DMS79 (cell line): ENCODE measurements at places on chromosomes 11 and 22.

DNA sequence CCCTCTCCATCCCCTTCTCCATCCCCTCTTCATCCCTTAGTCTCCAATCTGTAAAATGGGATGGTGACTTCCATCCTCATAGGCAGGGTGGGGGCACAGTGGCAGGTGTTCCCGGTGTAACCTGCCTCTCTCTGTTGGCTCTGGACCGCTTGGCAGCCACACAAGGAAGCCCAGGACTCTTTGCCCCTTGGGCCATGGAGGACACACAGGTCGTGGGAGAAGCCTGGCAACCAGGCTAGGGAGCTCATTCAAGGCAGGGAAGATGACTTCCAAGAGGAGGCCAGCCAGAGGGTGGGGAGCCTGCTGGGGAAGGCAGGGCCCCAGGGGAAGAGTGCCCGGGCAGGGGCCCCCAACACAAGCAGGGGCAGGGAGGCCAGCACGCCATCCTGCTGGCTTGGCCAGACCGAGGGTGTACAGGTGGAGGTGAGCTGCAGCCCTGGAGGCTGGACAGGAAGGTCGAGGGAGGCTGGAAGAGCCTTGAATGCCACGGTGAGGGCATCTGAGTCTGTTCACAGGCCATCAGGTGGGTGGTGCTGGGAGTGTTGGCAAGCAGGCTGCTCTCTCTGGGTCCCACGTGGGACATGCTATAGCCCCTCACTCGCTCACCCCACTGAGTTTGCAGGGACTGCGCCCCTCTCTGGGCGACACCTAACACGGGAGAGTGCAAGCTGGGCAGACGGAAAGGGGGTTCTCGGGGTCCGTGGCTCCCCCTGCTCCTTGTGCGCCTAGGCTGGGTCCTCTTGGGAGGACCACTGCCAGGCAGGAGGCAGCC, 15.5 kb upstream of the CTSD start:
- no peak for DNase-seq

GRCh38 chr22:43471606-43472135, 59.9 kb downstream of the MPPED1 start:
- DNase-seq, result no peak

- no peak for DNase-seq
These were observed 2392.8 kb upstream of the RAG2 start for GRCh38 chr11:38990841-38991240.

DNA sequence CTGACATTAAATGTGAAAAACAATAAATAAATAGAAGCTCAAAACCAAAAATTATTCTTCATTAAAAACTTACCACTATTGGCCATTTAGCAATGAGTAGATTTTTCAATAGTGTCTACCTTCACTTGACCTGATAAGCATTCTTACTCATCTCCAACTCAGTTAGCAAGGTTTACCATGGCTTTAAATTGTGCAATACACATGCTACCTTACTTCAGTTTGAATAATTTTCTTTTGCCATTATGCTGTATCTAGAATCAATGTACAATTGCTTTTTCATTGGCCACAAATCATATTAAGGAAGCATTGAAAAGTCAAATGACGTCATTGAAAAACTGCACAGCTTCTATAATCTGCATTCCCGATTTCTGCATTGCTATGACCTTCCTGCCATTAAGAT, 64.9 kb downstream of the SVIP start:
- DNase-seq, result no peak

DNA sequence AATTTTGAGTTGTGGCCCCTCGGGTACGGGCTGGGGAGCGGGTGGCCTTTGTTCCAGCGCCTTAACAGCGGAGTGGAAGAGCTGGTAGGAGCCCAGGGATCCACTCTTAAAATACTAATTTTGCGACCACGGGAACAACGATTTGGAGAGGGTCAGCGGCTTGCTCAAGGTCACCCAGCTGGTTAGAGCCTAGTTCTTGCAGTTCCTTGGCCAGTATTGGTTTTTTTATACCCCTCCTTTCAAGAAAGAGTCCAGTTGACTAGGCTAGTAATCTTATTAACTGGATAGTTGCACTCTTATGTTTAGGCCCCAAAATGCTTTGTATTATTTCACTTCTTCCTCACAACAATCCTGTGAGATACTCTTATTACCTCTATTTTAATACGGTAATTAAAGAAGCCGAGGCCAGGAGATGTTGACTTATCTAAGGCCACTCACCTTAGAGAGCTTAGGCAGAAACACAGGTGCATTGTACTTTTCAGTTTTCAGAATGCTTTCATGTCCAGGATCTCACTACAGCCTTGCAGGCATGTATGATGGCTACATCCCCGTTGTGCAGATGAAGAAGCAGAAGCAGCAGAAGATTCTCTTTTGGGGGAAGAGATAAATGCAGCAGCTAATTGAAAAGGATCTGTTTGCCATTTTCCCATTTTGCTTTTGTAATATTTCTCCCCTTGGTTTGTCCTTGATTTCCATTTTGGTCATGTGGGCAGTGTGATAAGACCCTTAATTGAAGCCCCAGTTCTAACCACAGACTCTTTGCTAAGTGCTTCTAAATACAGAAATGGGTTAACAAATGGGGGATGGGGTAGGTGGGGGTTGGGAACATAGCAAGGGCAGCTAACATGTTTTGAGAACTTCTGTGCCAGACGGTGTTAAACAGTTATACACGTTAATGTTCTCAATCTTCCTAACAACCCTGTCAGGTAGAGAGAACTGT, 1.4 kb downstream of the SREBF2 start:
- DNase-seq, result no peak

GRCh38 chr11:71421392-71421950, 26.7 kb downstream of the DHCR7 start:
- DNase-seq, result no peak

GRCh38 chr11:5284637-5285036, 14.9 kb upstream of the HBE1 start:
- no peak for DNase-seq

- DNase-seq, result no peak
These were observed 58.4 kb downstream of the EFCAB6 start for GRCh38 chr22:43753688-43754087.

DNA sequence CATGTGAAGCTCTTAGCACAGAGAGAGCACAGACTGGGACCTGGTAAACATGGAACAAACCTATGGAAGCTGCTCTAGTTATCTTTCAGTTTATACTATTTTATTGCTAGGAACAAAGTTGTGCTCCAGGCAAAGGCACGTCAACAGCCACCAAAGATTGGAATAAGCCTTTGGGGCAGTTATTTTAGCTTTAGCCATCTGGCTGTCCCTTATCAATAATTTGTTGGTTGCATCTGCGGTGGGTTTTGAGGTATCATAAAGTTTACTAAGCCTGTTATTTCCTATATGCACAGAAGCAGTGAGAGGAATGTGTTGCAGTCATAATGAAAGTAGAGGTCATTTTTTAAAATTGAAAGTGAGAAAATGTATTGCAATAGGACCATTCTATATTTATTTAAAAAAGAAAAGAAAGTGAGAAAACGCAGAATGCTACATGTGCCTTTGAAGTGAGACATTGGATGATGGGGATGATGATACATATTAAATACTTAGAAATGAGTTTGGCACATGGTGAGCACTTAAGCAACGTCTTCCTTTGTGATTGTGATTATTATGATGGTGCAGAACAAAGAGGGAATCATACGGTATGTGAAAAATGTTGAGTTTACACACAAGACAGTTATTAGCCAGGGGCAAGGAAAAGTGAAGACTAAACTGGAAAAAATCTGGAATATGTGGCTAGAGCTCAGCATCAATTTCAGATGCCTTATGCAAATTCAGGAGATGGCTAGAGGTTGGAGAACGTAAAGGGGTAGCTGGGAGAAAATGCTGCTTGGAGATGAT, 58.3 kb downstream of the PRR5L start:
- no peak for DNase-seq

DNA sequence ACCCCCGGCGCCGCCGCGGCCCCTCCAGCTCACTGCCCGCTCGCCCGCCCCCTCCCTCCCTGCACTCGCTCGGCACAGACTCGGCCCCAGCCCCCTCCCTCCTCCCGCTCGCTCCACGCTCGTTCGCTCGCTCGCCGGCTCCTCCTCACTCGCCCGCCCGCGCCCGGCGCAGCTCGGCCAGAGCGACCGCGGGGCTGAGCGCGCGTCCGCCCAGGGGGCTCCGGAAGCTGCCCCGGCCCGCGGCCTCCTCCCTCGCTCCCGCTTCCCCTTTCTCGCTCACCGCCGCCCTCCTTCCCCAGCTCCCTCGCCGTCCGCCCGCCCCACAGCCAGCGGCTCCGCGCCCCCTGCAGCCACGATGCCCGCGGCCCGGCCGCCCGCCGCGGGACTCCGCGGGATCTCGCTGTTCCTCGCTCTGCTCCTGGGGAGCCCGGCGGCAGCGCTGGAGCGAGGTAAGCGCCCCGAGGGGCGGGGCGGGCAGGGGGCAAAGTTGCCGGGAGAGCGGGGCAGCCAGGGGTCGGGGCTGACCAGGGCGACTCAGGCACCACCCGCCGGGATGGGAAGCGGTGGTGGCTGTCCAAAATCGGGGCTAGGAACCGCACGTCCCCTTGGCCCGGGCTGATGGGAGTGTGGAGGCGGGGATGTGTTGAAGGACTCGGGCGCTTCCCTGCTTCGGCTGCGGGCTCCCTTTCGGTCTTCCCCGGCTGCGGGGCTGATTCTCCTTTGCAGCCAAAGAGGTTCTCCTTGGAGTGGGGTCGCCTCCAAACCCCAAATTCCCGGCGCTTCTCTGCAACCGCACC, at the start of gene SEZ6L:
TSS of gene SEZ6L (plus strand) at position 148 of the 797 bp plus-strand sequence. CDS start at position 356, 208 bp downstream.
- no peak for DNase-seq

DNA sequence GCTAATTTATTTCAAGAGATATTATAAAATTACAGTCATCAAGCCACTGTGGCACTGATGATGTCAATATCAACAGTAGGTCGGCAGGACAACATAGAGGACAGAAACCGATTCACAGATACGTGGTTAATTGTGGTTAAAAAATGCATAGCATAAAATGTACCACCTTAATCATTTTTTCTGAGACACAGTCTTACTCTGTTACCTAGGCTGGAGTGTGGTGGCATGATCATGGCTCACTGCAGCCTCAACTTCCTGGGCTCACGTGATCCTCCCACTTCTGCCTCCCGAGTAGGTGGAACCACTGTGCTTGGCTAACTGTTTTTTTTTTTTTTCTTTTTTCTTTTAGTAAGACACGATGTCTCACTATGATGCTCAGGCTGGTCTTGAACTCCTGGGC, 21.0 kb upstream of the TOLLIP start:
- no peak for DNase-seq

- no peak for DNase-seq
These were observed 26.0 kb downstream of the TSPAN18 start for GRCh38 chr11:44752713-44753112.

- no peak for DNase-seq
These were observed 370.5 kb downstream of the BRD1 start for GRCh38 chr22:49457146-49457545.

- no peak for DNase-seq
These were observed 74.7 kb upstream of the RRM1 start for GRCh38 chr11:4019891-4020290.

DNA sequence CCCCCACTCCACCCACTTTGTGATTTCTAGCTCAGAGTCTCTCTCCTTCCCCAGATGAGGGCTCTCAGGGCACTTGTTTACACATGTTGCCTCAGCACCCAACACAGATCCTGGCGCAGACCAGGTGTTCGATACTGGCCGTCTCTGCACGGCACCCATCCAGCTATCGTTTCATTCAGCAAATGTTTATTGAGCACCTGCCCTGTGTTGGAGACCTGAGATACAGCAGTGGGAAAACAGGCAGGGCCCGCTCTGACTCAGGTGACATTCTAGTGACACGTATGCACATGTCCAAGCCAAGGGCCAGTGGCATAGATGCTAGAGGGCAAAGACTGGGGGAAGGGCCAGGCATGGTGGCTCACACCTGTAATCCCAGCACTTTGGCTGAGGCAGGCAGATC, 71.9 kb downstream of the NFAM1 start:
- no peak for DNase-seq

DNA sequence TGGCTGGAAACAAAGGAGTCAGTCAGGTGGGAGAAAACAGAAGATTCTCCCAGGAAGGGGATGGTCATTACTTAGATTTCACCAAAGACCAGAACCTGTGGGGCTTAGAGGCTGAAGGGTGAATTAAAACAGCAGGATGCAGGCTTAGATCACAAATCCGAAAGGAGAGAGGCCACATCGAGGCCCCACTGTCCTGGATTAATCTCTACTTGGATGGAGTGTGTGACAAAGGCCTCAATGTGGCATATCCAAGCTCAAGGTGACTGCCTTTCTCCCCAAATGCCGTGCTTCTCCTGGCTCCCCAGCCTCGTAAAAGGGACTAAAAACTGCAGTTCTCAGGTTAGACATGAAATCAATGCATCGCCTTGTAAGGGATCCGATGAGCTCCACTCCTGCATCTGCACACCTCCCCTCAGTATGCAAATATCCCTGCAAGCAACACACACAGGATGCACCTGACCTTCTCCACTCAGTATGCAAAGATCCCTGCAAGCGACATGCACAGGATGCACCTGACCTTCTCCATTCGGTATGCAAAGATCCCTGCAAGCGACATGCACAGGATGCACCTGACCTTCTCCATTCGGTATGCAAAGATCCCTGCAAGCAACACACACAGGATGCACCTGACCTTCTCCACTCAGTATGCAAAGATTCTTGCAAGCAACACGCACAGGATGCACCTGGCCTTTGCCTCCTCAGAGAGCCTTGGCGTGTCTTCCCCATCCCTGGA, 447.4 kb downstream of the BRD1 start:
- DNase-seq, result no peak

GRCh38 chr11:85843929-85844328, 11.3 kb upstream of the CCDC83 start:
- no peak for DNase-seq
